GM12864 (cell line): ENCODE measurements at places on chromosomes 3 and 15.

DNA sequence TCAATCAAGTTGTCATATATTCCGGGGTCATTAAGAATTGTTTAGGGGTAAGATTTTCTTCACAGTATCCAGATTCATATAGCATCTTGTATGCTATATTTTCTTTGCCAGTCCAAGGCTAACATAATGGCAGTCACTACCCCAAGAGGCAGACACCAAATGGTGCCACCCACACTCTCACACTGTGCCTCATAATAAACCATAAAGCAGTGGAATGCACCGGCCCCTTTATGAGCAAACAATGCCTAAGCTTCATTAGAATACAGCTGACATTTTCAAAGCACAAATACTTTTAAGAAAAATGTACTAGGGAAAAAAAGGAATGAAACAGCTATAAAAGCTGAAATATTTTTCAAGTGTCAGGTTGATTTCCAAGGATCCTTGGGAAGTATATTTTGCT is 121.6 kb downstream of the TFDP2 start:
- peak; percentile 16 for DNase-seq

- no peak for DNase-seq
Measured at GRCh38 chr15:40286061-40286532, 3.2 kb upstream of the ANKRD63 start.

DNA sequence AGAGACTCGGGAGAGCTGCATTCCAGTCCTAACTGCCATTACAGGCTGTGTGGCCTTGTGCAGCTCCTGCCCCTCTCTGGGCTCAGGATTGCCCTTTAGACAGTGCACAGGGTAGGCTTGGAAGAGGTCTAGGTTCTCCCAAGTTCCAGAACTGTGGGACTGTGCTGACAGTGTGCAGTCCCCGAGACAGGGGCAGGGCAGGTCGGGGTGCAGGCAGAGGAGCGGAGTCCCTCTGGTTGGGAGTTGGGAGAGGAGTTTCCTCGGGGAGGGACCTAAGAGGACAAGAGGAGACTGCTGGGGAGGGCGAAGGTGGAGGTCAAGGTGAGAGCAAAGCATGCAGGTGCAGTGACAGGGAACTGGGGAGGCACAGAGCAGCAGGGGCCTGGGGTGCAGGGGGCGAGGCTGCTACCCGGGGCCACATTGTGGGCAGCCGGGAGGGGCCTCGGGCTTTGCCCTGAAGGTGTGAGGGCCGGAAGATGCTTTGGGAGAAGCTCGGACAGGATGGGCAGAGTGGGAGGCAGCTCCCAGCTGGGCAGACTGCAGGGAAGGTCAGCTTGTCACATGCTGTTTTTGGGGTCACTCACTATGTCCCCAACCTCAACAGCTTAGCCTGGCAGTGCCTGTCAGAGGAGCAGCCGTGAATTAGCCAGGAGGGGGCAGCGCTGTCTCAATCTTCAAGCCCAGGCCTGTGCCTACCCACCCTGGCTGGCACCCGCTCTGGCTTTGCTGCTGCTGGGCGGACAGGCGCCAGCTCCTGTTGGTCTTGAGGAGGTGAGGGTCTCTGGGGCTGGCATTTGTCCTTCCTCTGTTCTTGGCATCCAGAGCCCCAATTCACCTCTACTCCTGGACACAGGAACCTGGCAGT is 15.4 kb upstream of the CSPG4 start:
- no peak for DNase-seq

GRCh38 chr3:11555881-11556633 is 87.7 kb downstream of the VGLL4 start:
- no peak for DNase-seq
